ENCODE measurements at places on chromosomes 5 and 9.

GRCh38 chr5:129003232-129003631 lies 37.9 kb downstream of the SLC27A6 start:
- DNase-seq, result no peak

DNA sequence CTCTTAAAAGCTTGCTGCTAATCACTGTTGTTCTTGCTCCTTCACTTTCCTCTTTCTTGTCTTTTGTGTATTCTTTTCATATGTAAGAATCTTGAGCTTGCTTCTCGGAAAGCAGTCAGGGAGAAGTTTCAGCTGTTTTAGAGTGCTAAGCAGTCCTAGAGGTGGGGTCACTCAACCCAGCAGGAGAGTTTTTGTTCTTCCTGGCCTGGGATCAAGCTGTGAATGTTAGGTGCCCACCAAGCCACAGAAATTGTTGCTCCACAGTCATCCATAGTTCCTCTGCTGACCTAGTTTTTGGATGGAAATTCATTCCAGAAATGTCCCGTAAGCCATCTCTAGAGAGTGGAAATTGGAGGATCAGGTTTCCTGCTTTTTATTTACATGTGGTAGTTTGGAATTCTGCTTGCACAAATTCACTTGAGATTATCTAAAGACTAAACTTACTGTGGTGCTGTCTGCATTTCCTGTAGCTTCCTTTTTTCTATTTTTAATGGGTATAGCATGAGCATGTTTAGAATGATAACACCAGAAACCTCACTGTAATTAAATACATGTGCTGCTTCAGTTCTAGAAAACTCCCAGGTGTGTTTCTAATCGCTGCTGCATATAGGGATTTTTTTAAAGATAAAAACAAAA lies 108.7 kb downstream of the MAST4 start:
- no peak for DNase-seq

DNA sequence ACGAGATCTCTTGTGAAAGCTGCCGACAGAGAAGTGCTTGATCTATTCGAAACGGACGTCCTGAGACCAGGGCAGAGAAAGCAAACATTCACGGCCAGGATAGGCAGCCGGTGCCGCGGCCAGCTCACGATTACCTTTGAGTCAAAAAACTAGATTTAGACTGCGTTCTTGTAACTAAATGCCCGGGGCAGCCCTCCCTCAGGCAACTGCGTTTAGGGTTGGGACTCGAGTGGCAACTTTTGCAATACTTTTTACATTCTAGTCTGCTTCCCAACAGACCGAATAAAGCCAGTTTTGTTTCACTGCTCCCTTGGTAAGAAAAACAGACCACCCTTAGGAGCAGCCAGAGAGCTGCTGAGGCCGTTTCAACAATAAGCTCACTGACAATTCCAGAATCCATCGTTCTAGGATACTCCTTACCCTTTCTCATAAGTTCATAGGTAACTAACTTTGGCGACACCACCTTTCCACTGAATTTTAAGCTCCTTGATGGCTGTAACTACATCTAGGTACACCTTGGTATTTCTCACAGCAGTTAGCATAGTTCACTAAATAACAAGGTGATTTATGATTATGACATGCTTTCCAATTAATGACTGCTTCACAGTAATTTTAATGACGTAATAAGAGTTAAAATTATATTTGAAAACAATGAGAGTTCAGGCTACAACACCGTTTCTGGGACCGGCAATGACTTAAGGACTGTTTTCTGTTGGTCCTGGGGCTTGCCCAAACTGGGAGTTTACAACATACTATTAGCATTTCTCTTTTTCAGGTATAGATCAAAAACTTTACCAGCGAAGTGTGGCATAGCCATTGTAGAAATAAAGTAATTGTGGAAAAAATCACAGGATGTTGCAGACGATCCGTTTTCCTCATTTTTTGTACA lies 899 bp upstream of the RAPGEF6 start:
- peak; percentile 62 for DNase-seq

DNA sequence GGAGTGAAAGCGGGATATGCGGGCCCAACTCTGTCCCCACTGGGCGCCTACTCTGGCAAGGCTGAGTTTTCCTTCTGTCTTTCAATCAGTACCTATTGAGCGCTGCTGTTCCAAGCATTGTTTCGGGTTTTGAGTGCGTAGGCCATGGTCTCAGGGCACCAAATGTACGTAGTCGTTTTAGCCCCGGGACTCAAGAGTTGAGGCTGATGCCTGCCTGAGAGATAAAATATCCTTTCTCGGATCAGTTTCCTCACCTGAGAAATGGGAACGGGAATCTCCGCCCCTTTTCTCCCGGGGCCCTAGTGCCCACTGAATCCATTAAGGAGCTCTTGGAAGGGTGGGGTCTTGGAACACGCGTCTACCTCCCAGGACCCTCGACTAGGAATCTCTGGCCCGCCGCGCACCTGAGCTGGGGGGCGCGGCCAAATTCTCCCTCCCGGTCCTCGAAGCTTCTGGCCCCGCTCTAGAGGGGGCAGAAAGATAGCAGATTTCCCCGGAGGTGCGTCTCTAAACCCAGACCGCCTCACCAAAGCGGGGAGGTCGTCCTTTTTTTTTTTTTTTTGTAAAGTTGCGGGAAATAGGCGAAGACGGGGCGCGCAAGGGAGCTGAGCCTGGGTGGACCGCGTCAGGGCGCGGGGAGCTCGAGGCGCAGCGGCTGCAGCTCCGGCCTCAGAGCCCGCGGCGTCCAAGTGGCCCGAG lies 494 bp upstream of the CXXC5 start:
- DNase-seq, result no peak

DNA sequence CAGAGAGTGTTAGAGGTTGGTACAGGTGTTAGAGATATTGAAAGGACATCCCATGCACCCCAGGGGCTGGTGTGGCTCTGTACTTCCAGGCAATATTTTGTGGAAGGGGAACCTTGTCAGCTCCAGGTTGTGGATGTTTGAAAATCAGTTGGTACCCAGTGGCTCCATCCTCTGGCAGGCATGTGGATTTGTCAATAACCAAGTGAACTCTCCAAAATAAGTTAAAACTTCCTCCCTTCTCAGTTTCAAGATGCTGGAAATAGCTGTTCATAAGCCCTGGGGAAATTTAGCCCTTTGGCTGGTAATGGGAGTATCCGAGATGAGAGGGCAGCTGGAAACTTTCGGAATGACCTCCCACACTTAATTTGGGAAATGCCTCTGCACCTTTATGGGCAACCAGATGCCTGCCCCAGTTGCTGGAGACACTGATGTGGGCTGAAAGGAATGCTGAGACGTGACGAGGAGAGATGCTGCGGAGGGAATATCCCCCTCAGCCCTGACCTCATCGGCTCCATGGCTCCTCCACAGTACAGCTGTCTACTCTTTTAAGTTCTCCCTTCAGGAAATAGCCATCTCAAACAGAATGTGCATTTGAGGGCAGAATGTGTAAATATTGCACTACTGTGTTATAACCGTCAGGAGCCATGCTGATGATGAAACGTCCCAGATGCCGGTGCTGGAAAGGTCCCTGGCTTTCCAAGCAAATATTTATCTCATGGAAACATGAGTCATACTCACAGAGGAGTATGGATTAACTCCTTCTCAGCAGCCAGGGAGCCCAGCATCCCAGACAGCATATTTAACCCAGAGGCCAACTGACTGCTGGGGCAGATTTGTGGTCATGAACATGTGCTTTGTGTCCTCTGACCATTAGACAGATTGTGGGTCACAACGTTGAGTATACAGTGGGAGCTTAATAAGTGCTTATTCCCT lies 29.5 kb downstream of the TGFBI start:
- peak; percentile 57 for DNase-seq

GRCh38 chr9:82333671-82334070 lies 345.1 kb downstream of the SPATA31D1 start:
- no peak for DNase-seq
